Right ventricle myocardium superior (tissue), 1 donor: ENCODE measurements at places on chromosomes 1 and 21. TPM values are rescaled to one million over a fixed set of nuclear protein-coding genes. Genes with fewer than 3 reads are reported as not detected.

DNA sequence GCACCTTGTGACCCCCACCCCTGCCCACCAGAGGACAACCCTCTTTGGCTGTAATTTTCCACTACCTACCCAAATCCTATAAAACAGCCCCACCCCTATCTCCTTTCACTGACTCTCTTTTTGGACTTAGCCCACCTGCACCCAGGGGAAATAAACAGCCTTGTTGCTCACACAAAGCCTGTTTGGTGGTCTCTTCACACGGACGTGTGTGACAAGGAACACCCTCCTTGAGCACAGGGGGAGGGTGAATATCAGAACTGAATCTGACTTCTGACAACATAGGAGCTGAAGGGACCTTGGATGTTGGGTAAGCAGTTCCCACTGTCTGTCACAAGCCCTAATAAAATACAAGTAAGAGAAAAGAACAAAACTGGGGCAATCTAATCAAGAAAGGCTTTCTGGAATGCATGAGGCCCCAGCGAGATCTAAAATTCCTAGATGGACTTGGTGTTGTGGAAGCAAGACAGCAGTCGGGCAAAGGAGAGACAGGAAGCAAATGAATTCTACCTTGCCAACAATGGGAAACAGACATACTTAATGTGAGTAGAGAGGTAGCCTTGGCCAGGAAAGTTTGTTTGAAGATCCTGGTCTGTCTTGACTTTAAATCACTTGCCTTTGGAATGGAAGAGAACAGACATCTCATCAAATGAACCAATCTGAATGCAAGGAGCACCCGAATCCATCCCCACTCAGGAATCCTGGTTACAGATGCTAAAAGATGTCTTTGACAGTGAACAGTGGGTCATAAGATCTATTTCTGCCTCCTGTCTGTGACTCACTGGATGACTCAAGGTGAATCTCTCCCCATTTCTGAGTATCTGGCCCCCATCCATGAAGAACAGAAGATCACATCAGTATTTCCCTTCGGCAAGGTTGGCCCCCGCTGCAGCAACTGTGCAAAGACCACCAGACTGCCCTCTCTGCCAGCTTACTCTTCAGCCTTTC, 53.3 kb downstream of the OLFML3 start:
- DNase-seq, result no peak

DNA sequence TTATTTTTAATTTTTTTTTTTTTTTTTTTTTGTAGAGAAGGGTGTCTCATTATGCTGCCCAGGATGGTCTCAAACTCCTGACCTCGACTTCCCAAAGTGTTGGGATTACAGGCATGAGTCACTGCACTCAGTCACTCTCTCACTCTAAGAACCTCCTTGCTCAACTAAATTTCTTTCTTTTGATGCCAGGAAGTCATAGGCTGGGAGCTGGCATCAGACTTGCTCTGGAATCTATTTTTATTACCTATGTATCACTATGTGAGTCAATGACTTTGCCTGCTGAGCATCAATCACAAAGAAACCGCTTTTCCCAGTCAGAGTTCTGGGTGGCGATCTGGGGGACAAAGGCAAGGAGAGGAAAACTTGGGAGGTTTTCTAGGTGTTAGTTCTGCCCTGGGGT, 35.5 kb upstream of the PARP1 start:
- no peak for DNase-seq

DNA sequence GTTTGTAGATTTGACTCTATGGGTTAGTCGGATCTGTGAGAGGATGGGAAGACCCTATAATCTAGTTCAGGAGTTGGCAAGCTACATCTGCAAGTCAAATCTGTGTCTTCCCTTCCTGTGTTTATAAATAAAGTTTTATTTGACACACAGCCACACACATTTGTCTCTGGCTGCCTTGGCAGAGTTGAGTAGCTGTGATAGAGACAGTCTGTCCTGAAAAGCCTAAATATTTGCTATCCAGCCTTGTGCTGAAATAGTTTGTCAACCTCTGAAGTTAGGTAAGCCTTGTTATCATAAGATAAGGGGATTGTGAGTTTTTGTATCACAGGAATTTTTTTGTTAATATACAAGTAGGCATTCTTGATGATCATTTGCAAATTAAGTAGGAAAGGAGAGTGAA, 136.8 kb downstream of the NOS1AP start:
- DNase-seq, result no peak

DNA sequence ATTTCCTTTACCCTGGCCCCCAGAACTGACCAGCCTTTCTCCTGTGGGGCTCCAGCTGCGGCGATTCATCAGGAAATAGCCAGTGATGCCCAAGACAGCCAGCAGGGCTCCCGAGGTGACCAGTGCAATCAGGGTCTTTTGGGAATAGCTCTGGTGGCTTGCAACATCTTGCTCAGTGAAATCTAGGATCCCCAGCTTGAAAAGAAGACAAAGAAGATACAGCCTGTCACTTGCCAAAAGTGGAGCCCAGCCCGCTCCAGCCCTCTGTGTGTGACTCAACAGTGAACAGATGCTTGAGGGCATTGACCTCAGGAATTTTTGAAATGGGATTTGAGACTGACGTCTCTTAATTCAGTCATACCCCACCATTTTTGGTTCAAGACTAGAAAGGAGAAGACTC, 22.3 kb downstream of the CD34 start:
- DNase-seq, result no peak

GRCh38 chr1:78787544-78787943, 137.9 kb downstream of the IFI44 start:
- DNase-seq, result no peak

GRCh38 chr1:7738044-7738443, 33.1 kb upstream of the VAMP3 start:
- DNase-seq, result no peak

DNA sequence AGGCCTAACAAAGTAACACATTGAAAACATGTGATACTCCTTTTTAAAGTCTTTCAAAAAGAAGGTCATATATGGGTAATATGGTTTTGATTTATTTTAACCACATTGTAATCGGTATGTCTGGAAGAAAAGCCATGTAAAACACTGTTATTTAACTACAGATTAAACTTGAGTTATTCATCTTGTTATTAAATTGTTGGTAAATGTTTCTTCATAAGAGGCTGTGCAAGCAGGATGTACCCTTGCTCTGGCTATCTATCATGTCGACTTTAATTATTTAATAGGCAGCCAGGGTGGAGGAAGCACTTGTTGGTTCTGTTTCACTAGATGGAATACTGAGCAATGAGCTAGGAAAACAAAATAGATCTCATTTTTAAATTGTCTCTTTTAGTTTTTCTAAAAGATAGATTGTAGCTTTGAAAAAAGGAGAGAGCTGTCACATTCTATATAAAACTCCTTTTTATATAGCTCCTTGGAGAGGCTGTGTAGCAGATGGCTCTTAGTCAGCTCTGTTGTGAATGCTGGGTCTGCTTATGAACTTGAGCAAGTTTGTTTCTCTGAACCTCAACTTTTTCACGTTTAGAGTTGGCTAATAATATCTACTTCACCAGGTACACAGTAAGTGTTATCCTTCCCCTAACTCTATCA, 39.5 kb downstream of the LRRC8B start:
- no peak for DNase-seq

DNA sequence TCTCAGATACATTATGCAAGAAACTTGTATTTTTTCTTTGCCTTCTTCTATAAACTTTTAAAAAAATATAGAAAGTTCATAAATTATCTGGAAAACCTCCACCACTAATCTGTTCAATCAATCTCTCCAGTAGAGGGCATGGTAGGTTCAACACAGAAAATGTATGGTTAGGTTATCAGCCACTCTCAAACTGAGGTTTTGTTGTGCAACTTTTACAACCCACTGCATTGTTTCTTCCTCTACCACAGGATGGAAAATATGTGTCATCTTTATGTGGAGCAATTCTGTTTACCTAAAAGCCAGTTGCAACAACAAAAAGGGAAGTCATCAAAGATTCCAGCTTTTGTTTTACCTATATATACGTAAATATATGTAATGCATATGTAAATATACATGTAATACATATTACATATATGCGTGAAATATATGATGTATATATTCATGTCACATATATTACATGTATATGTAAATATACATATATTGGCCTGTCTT, 3.0 kb upstream of the RGS2 start:
- DNase-seq, result no peak

DNA sequence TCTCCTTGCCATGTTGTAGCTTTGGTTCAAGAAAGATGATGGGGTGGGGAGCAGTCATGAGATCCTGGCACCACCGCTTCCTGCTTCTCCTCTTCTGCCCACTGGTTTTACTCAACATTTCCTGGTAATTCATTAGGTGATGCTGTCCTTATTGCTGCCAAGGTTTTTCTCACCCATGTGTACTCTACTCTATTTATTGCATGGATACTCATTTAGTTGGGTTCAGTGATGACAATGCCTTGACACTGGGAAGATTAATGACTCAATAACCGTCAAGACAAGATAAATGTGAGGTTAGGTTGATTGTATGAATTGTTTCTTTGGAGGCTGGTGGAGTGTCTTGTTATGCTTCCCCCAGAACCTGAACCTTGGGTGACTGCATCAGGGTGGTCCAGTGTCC, 484.2 kb downstream of the SIPA1L2 start:
- no peak for DNase-seq

DNA sequence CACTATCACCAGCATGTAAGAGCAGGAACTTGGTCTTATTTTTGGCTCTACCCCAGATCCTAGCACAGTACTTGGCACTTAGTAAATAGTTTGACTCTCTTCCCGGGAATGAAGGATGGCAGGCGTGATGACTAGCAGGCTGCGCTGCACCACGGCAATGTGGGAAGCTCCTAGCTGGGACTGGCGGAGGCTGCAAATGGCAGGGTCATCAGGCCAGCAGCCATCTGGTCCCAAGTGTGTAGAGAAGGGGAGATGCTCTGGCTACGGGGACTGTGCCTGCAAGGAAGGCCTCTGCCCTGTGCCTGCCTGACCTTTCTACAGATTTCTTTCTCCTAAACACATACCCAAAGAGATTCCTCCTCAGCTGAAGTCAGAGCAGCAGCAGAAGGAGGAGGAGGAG, 95.0 kb downstream of the KCND3 start:
- no peak for DNase-seq

- peak; percentile 83 for DNase-seq
These were observed 83.6 kb upstream of the SLC25A33 start for GRCh38 chr1:9455487-9456234.

GRCh38 chr21:44949779-44950198, 10.0 kb downstream of the SLX9 start:
- peak; percentile 94 for DNase-seq

DNA sequence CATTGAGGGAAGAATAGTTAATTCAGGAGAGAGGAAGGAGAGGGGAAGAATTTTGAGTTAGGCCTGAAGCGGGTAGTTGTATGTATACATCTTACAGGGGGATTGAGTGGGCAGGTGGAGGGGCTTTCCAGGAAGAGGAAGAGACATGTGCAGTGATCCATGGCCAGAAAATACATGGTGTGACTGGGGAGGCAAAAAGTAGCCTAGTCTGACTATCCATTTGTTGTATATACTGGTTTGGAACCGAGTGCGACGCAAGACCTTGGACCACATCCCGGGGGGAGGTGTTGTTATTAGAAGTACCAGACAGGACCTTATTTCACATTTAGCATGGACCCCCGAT, 158.3 kb downstream of the SDCCAG8 start:
- no peak for DNase-seq

DNA sequence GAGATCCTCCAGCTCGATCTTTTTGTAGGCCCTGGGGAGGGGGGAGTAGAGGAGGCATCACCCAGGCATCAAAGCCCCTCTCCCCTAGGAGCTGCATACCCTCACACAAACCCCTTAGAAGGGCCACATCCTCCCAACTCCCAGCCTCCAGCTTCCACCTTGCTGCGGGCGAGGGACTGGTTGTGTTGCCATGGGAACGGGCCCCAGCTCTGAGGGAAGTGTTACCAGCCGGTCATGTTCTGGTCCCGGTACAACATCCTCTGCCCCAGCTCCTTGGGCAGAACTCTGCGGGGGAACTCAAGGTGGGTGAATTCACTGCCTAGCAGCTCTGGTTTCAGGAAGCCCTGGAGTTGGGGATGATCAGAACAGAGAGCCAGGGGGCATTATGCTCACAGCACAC, 4.1 kb downstream of the PPM1J start:
- no peak for DNase-seq

DNA sequence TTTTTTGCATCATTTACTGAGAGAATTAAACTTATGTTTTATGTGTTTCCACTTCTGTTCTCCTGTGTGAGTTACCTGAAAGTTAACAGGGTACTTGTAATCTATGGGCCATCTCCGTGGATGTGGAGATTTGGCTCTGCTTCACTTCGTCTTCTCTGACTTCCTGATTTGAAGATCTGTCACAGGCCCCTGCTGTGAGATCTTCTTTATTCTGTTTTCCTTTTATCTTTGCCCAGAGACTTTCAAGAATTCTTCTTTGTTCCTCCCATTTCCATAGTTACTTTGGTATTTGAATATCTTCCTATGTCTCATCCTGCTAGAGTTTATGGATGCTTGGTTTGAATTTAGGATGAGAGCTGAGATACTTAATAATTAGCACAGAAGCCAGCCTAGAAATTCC, 35.4 kb upstream of the PKN2 start:
- DNase-seq, result no peak

DNA sequence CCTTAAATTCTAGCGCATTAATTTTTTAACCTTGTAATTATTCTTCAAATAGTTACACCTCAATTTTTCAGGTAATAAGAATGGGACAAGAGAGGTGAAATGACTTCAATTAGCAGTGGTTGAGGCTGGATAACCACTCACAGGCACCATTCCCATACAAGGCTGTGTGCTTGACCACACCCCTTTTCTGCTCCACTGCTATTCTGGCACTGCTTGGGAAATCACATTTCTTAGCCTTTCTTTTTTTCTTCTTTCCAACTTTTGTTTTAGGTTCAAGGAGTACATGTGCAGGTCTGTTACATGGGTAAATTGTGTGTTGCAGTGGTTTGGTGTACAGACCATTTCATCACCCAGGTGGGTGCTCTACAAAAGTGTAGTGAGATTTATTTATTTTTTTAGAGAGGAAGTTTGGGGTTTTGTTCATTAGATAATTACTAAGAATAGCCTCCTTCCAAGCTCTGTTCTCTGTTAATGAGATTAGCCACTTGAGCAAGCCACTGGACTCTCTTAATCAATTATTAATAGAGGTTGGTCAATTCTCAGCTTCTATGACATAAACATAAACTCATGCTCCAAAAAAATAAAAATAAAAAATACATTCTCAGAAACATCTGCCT, 14.4 kb downstream of the ILDR2 start:
- no peak for DNase-seq

DNA sequence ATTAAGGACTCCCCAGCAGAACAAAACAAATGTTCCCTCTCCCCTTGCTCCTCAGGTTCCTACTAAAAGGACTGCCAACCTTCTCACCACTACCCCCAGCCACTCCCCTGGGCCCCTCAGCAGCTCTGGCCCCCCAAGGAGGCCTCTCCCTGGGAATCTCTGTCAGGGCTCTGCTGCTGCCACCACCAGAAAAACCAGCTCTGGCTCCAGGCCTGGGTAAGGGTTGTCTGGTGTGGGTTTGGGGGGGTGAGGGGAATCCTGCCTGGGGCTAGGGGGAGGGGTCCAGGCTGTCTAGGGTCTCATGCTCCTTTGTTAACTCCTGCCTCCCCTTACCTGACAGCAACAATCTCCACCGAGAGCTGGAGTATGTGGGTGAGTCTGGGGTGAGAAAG, 4.8 kb downstream of the NECTIN4 start:
- no peak for DNase-seq

KRTAP24-1 gene
- total RNA-seq, result not detected

PALMD gene
- total RNA-seq, result 114 TPM

WASF2 gene
- total RNA-seq, result 49.3 TPM

NR0B2 gene
- total RNA-seq, result 5.1 TPM

PBX1 gene
- 69.1 TPM for total RNA-seq

LRRN2 gene
- total RNA-seq, result 1.7 TPM

ATP1A4 gene
- 0.40 TPM for total RNA-seq

ST6GALNAC3 gene
- total RNA-seq, result 4.5 TPM

TTC34 gene
- 0.56 TPM for total RNA-seq

FCGR3A gene
- total RNA-seq, result 23.0 TPM

KPRP gene
- not detected for total RNA-seq

DNAH14 gene
- 5.6 TPM for total RNA-seq

CCDC181 gene
- total RNA-seq, result 0.56 TPM
